ENCODE measurements at places on chromosomes 2 and 18.

DNA sequence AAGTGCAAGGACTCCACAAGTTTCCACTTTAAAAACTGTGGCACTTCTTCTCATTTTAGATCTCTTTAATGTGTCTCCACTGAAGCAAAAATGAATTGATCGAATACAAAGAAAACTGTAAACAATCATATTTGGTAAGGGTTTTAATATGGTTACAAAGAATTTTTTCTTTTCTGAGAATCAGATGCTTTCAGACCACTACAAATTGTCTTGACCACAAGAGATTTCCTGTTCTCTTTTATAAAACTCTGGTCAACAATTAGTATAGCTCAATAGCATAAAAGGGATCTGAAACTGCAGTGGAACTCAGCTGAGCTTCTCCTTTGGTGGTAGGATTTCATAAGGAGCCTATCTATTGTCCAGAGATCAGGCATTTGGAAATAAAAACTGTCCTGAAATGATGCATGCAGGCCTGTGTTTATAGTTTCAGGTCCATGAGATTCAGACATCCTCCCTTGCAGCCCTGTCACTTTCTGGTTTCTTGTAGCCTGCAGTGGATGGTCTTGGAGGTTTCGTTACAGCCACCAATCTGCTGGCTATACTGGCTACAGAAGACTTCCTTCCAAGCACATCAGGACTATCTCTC is 120.0 kb downstream of the DOCK10 start:
- DNase-seq, result no peak

DNA sequence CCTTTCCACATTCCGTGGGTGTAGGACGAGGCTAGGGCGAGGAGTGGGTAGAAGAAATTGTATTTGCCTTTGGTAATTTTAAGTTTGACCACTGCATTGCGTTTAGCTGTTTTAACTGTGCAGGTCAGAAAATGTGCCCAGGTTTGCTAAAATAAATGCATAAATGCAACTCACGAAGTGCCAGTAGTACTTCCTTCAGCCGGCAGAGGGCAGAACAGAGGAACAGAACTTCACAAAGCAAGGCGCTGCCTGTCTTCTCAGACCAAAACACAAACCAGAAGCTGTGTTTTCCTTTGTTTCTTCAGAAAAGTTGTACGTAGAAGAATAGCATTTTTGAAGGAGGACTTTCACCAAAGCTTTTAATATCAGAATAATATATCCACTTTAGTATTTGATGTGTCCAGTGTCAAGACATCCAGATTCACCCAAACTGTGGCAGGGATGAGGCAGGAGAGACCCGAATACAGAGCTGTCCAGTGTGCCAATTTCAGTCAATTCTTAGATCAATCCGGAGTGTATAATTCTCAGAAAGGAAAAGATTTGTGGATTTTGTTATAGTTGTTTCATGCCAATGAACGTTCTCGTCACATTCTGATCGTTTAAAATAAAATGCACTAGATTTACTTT is 348.6 kb downstream of the DLGAP1 start:
- peak; percentile 57 for DNase-seq

DNA sequence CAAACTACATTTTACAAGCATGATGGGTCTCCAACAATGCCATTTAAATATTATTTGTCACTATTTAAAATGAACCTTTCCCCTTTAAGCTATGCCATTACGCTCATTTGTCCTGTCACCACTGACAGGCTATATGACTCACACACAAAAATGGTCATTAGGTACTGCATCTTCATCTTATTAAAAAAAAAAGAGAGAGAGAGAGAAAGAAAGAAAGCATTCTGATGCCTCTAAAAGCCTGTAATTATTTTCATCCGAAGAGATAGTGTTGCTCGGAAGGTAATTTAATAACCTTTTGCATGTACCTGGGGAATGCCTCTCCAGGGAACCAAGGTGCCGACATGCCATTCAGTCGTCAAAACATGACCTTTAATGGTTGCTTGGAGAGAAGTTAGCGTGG is 226.7 kb downstream of the ARHGAP15 start:
- no peak for DNase-seq

- no peak for DNase-seq
Observed at GRCh38 chr2:155372969-155373368, 674.5 kb downstream of the KCNJ3 start.

DNA sequence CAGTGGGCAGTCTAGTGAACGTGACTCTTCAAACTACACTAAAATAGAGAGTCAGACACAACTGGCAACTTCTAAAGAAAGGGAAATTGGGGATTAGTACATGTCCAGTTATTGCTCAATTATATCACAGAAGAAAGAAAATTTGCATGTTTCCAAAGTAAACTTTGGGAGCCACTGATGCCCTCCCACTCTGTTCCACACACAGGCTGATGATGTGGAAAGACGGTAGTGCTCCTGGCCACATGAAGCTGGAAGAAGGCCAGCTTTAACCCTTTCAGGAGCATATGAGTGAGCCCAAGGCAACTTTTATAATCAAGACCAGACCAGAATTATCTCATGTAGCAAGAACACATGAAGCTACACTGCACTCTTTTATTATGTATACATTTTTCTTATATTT is 141.0 kb downstream of the NR4A2 start:
- no peak for DNase-seq

DNA sequence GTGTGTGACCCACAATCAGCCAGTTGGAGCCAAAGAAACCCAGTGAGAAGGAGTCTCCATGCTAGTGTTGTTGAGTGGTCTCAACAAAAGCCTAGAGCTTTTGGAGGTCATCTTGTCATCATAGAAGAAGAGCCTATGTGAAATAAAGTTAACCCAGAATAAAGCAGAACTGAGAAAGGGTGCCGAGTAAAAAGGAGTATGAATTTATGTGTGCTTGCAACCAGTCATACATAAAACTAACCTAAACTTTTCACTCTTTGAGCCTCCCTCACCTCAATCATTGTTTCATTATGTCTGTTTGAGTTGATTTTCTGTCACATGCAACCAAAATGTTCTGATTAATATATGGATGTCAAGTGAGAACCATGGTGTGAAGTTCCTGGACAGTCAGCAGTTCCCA is 599.3 kb upstream of the ZEB2 start:
- DNase-seq, result no peak

GRCh38 chr2:165016772-165017411 is 61.6 kb upstream of the SLC38A11 start:
- DNase-seq, result no peak

- no peak for DNase-seq
Observed at GRCh38 chr2:241601841-241602240, 35.1 kb downstream of the THAP4 start.

DNA sequence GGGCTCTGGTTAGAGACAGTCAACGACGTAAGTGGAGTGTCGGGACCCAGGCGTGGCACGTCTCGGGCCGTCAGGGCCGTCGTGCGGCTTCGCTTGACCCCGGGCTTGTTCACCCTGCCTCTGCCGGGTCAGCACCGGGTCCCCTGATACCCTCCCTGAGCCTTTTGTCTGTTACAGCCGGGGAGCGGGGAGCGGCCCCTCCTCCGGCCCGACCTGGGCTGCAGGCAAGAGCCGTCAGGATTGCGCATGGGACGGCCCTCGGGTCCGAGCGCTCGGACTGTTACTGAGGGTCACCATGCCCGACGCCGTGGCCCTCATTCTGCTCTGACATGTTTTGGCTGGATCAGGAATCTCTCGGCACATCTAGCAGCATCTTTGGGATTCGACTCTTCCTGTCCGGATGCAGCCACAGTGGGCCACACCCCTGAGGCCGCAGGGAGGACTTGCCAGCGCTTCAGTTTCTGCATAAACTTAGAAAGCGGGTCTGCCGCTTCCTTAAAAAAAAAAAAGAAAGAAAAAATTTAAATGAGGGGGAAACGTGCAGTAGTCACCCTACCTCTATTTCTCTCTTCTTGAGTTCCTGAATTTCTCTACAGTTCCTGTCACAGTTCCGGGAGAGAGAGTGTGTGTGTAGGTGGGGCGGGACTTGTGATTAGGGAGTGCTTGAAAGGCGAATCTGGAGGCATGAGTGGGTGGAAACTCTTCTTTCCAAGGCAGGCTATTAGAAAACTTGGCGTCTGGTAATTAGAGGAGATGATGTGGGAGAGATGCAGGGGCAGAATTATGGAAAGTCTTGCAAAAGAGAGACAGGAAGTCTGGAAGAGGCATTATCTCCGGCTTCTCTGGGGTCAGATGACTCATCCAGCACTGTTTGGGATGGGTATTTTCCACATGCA is 909 bp downstream of the TMEM87B start:
- DNase-seq, result peak; percentile 42

- DNase-seq, result no peak
Observed at GRCh38 chr2:63849381-63850203, 7.9 kb downstream of the UGP2 start.

DNA sequence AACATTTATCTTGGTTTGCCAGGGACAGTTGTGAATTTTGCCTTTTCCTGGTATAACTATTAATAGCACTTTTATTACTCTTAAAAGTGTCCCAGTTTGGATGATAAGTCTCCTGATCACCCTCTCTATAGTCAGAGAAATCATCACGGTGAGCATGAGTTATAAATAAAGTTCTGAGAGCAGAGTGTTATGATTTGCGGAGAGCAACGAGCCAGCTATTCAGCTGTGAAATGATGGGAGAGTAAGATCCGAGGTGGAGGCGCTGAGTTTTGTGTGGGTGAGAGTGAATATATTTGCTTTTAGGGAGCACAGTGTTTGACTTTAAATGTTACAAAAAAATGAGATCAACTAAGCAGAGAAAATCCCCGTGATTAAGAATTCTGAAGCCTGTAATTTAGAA is 179.6 kb downstream of the DSC3 start:
- no peak for DNase-seq

DNA sequence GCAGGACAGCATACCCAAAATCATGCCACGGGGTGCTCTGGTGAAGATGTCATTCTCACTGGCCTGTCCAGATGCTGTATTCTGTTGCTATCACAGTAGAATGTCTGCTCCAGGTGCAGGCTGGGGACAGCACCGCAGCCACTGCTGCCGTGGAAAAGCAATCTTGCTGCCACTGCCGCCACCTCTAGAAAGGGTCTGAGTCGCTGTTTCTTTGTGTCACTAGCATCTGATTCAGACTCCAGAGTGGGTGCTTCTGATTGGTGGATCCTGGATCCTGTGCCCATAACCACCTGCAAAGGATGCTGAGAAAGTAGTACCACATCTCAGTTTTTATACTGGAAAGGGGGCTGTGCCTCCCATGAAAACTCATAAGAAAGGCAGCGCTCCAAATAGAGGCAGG is 45.3 kb upstream of the CTLA4 start:
- no peak for DNase-seq

GRCh38 chr2:75041731-75042600 is 83.5 kb downstream of the POLE4 start:
- DNase-seq, result no peak

GRCh38 chr2:88866756-88867155 is 175.3 kb downstream of the RPIA start:
- DNase-seq, result no peak

GRCh38 chr18:23871410-23871809 is 143.1 kb upstream of the TTC39C start:
- peak; percentile 35 for DNase-seq

DNA sequence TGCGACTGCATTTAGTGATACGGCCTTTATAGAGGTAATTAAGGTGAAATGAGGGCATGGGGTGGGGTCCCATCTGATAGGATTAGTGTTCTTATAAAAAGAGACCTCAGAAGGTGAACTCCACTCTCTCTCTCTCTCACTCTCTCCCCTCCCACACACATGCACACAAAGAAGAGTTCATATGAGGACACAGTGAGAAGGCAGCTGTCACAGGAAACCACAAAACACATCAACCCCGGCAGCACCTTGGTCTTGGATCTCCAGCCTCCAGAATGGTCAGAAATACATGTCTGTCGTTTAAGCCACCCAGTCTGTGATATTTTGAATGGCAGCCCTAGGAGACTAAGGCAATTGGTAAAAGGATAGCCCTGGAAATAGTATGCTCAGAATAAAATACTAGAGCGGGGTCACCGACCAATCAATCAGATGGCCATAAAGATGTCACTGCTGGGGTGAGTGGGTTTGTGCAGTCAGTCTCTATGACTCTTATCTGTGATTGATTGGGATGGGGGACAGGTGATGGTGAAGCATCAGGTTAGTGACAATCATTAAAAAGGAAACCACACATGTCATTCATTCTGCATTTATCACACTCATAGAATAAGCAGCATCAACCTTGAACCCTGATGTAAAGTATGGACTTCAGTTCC is 118.9 kb upstream of the POU3F3 start:
- DNase-seq, result no peak

- DNase-seq, result no peak
Observed at GRCh38 chr2:65545837-65546805, 113.7 kb upstream of the SPRED2 start.

DNA sequence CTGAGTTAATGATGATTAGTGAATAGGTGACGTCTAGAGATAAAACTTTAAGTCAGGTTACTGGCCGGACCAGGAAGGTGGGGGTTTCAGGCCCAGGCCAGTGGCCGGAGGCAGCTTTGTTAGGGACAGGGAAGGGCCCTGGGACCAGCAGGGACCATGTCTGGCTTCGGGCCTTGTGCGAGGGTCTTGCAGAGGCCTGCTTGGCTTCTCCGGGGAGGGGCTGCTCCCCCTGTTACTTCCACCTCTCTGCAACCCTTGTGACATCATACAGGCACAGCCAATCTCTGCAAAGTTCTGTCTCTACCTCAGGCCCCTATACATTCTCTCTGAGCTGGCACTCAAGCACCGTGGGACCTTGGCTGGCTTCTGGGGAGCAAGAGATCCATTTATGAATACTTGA is at the start of gene ALLC:
Gene ALLC (plus strand): TSS at position 320 of the 400 bp plus-strand sequence. CDS start 12,958 bp downstream, outside the sequence.
- DNase-seq, result no peak

DNA sequence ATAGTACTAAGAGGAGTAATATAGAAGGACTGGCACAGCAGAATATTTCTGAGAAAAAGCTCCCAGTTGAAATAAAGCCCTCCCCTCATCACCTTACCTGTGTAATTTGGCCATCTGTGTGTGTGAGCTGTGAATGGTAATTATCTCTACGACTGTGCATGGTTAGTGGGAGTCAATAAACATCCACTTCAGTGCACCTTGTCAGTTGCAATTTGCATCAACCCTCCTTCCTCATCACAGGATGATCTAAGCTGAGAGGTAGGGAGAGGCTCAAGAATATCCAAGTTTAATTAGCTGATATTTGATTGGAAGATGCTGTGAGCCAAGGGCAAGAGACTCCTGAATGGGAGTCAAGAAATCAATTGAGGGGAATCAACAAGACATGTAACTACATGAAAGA is 694.9 kb upstream of the KLHL29 start:
- DNase-seq, result no peak

DNA sequence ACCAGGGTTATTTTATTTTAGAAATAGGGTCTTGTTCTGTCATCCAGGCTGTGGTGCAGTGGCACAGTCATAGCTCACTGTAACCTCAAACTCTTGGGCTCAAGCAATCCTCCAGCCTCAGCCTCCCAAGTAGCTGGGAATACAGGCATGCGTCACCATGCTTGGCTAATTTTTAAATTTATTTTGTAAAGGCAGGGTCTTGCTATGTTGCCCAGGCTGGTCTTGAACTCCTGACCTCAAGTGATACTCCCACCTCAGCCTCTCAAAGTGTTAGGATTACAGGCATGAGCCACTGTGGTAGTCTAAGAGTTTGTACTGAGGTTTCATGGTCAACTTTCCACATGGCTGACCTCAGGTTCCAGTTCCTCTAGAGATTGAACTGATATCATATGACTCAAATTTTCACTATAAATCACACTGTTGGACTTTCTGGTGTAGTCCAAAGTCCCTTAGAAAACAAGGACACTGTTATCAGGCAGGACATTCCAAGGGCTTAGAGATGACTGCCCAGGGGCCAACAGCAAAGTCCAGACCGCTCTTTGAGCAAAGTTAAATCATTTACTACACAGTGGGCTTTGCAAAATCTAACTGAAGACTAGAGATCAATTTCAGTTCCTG is 82.0 kb upstream of the MEX3C start:
- DNase-seq, result no peak

GRCh38 chr2:109261906-109262631 is 133.1 kb downstream of the SH3RF3 start:
- no peak for DNase-seq

- DNase-seq, result no peak
Observed at GRCh38 chr2:6623746-6624145, 242.0 kb downstream of the CMPK2 start.
